ENCODE measurements at places on chromosomes 12 and 14.
A peak's percentile ranks its signal among the peaks of the same experiment; 100 is the strongest.

GRCh38 chr12:70628701-70629480 lies 8.3 kb downstream of the PTPRB start:
- DNase-seq = peak; percentile 7

DNA sequence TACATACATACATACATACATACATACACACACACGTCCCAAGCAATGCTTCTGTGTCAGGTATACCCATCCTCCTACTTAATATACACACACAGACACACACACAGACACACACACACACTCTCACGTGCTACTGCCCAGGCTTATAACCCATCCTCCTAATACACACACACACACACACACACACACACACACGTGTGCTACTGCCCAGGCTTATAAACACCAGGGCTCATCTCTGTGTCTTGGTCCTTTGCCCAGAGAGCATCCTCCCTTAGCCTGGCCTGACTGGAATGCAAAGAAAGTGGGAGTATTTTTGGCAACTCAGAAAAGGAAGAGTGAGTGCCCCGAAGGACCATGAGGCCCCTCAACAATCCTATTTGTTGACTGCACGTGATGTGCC lies 129.0 kb downstream of the RBM19 start:
- DNase-seq = no peak

- peak; percentile 62 for DNase-seq
These were observed 101.9 kb downstream of the SLC8A3 start for GRCh38 chr14:70086685-70087379.

GRCh38 chr12:112986291-112986800 lies 8.0 kb downstream of the OAS2 start:
- DNase-seq = no peak

Measured in adipocyte (in vitro differentiated cells).